ENCODE measurements at places on chromosomes 4 and X.

- H3K4me3 ChIP-seq = no peak overlapping the region
- H3K36me3 ChIP-seq = peaks cover 65% of the 10 kb centered on the region
- peaks cover 41% of the 10 kb centered on the region for H3K4me1 ChIP-seq
These were observed 25.6 kb downstream of the ZRSR2 start for GRCh38 chrX:15815779-15816437.

DNA sequence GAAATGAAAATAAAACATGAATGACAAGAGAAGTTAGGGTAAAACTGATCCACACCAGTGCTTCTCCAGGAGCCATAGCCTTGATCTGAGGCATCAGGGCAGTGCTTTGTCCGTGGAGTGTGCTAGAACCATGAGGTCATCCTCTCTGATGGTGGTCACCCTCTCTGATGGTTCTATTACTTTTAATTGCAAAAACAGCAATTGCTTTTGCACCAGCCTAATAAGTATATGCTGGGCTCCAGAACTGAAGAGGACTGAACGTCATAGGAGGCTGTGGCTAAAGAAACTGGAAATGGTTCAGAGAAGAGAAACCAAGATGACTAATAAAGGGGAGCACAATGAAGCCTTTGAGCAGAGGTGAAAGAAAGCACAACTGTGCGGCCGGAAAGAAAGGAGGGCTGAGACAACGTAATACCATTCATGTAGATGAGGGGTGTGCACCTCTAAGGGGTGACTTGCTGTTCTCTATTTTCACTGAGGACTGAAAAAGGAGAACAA, 17.0 kb upstream of the TMEM154 start:
- H3K4me1 ChIP-seq = peaks cover 13% of the 10 kb centered on the region
- H3K4me3 ChIP-seq = no peak overlapping the region
- peaks cover 4% of the 10 kb centered on the region for H3K27me3 ChIP-seq
- no peak overlapping the region for H3K27ac ChIP-seq
- H3K36me3 ChIP-seq = no peaks in the 10 kb centered on the region

DNA sequence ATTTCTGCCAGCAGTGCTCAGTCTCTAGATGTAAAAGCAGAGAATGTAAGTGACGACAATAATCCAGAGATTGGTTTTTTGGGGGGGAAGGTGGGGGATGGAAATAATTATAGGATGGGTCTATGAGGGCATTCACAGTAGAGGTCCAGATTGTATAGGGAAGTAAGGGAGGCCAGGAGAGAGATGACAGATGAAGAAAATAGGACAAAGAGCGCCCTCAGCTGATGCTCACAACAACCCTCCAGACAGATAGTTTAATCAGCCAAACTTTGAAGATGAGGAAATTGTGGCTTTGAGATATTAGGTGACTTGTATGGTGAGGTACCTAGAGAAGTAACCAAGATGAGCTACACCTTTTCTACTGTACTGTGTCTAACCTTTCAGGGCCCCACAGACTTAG, 137.9 kb downstream of the MAGEB17 start:
- H3K27ac ChIP-seq = no peak overlapping the region
- DNase-seq = no peak
- H3K4me3 ChIP-seq = no peak overlapping the region

- no peak overlapping the region for H3K27ac ChIP-seq
- no peaks in the 10 kb centered on the region for H3K4me1 ChIP-seq
- no peak for DNase-seq
- H3K4me3 ChIP-seq = no peak overlapping the region
- H3K27me3 ChIP-seq = peaks cover 23% of the 10 kb centered on the region
These were observed 211.6 kb upstream of the CXCL13 start for GRCh38 chr4:77393996-77394395.

DNA sequence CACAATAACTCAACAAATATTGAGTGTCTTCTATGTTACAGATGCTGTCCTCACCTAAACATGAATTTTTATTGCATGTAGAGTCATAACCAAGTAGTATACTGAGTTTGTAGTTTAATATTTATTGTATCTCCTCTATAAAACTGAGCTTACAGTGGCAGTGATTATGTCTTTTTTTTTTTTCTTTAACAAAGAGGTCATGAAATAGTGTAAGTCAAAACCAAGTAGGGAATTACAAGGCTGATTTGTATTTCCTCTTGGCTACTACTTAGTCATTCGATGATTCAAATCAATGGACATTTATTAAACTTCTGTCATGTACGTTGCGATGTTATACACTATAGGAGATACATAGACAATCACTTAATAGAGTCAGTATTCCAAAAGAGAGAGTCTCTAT, 48.4 kb downstream of the IL15 start:
- no peak overlapping the region for H3K27ac ChIP-seq
- H3K27me3 ChIP-seq = no peaks in the 10 kb centered on the region
- H3K4me1 ChIP-seq = no peaks in the 10 kb centered on the region
- no peaks in the 10 kb centered on the region for H3K36me3 ChIP-seq
- H3K4me3 ChIP-seq = no peak overlapping the region

GRCh38 chrX:3295731-3296130, 50.7 kb downstream of the MXRA5 start:
- no peaks in the 10 kb centered on the region for H3K4me1 ChIP-seq
- no peaks in the 10 kb centered on the region for H3K36me3 ChIP-seq
- no peak overlapping the region for H3K27ac ChIP-seq
- H3K4me3 ChIP-seq = no peak overlapping the region
- DNase-seq = no peak
- H3K27me3 ChIP-seq = no peaks in the 10 kb centered on the region

DNA sequence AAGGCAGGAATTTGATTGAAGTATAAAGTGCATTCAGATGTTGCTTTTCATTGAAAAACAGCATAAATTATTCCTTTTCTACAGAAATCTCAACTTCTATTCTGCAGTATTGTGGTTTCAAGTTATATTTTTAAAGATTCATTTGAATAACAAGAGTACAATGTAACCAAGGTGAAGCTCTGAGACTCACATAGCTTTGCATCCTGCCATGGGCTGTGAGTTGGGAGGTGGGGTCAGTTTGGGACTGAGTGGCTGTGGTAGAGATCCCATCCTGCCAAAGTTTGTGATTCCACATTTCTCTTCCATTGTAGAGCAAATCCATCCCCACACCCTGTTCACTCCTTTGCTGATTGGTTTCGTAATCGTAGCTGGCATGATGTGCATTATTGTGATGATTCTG, 69.2 kb downstream of the KIT start:
- H3K27ac ChIP-seq = no peak overlapping the region
- no peaks in the 10 kb centered on the region for H3K4me1 ChIP-seq
- H3K36me3 ChIP-seq = no peaks in the 10 kb centered on the region
- no peak for DNase-seq
- H3K4me3 ChIP-seq = no peak overlapping the region

GRCh38 chr4:96599752-96600151, 759.9 kb downstream of the PDHA2 start:
- H3K4me3 ChIP-seq = no peak overlapping the region
- no peak overlapping the region for H3K27ac ChIP-seq
- no peaks in the 10 kb centered on the region for H3K36me3 ChIP-seq
- no peak for DNase-seq

- H3K4me3 ChIP-seq = no peak overlapping the region
- H3K4me1 ChIP-seq = peaks cover 8% of the 10 kb centered on the region
- no peak overlapping the region for H3K27ac ChIP-seq
- peaks cover 16% of the 10 kb centered on the region for H3K27me3 ChIP-seq
These were observed 10.0 kb upstream of the OPHN1 start for GRCh38 chrX:68443155-68443868.

GRCh38 chrX:29488919-29489318, 726.4 kb upstream of the MAGEB2 start:
- no peak overlapping the region for H3K27ac ChIP-seq
- H3K36me3 ChIP-seq = no peaks in the 10 kb centered on the region
- DNase-seq = no peak
- no peaks in the 10 kb centered on the region for H3K27me3 ChIP-seq
- H3K4me3 ChIP-seq = no peak overlapping the region

DNA sequence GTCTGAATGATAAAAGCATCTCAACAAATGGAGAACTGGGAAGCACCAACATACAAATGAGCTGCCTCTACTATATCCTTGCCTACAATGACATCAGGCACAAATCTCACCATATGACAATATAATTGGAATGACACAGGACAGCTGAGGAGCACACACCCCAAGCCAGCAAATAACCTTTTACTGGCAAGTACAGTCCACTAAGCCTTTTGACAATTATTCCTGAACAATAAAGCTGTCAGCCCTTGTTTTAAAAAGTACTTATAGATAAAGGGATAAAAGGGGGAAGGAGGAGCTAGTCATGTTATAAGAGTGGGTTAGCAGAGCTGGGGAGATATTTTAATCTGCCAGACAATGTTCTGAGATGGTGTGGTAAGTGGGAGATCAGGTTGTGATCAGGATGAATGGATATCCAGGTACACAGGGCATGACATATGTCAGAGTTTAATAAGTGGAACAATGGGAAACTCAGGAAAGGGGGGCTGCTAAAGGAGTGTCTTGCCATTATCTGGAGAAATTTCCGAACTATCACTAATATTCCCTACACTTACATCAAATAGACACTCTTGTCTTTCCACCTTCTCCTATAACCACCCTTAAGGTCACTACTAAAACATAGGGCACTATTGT, 127.6 kb downstream of the GPC3 start:
- H3K27ac ChIP-seq = no peak overlapping the region
- H3K27me3 ChIP-seq = peaks cover 5% of the 10 kb centered on the region
- H3K4me3 ChIP-seq = no peak overlapping the region
- no peaks in the 10 kb centered on the region for H3K36me3 ChIP-seq

Measured in activated T-helper 2 cell treated with anti-CD3 and anti-CD28 coated beads, Interferon-gamma antibody, Interleukin-2, Interleukin-4, amounts not matched to agents 10 μg/mL and 5 μg/mL and 100 μg/mL, durations not matched to agents 14 hours and 24 hours and 36 hours (primary cell).